Activated CD4-positive, alpha-beta T cell treated with anti-CD3 and anti-CD28 coated beads for 36 hours (primary cell): ENCODE measurements at places on chromosomes 3 and 15. TPM values are rescaled to one million over a fixed set of nuclear protein-coding genes. Genes with fewer than 3 reads are reported as not detected.

STX19 gene
- total RNA-seq: not detected

DNA sequence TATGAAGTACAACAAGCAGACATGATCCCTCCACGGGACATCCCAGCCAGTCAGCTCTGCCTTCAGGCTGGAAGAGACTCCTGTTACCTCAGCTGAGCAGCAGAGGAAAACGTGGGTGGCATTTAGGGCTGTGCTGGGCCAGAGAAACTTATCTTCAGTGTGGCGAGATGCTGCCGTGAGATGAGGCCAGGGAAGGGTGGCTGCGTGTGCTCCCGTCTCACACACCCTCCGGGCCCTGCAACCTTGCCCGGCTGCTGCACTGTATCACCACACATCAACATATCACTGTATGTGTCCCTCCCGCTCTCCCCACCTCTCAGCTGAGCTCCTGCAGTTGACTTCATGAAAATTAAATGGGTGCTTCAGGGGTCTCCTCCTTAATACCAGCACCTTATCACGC lies 23.4 kb downstream of the BMF start:
- no peaks in the 10 kb centered on the region for H3K36me3 ChIP-seq
- H3K4me3 ChIP-seq: no peak overlapping the region
- H3K27me3 ChIP-seq: peaks cover 21% of the 10 kb centered on the region

DNA sequence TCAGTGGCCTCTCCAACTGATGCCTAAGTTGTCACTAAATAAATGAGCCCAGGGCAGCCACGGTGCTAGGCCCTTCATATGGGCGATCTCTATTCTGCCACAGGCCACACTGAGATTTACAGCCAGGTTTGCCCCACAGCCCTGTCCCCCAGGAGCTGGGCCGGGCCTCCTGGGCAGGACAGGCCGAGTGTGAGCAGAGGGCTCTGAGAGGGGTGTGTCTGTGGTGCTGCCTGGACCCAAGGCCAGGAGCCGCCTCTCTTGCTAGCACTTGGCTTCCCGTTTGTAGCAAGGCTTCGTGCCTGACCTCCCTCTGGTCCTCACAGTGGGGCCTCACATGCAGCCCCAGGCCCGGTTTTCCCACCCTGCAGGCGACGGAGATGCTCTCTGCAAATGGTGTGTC lies 67.1 kb upstream of the SEC22A start:
- no peak overlapping the region for H3K4me3 ChIP-seq
- no peaks in the 10 kb centered on the region for H3K4me1 ChIP-seq
- H3K27me3 ChIP-seq: no peaks in the 10 kb centered on the region
- DNase-seq: no peak

TRAIP gene
- total RNA-seq: 28.1 TPM

DNA sequence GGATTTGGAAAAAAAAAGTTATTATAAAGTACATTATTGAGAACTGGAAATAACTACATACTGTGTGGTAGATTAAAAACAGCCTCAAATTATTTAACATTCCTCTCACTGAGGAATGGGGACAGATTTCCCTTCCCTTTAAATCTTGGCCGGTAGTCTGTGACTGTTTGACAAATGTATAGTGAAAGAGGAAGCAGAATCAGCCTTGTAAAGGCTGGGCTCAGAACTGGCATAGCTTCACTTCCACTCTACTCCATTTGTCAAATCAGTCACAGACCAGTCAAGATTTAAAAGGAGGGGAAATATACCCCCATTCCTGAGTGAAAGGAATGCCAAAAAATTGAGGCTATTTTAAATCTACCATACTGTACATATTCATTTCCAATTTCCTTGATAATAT lies 18.2 kb upstream of the B4GALT4 start:
- no peak overlapping the region for H3K27ac ChIP-seq
- no peak overlapping the region for H3K4me3 ChIP-seq
- H3K36me3 ChIP-seq: no peaks in the 10 kb centered on the region
- H3K27me3 ChIP-seq: no peaks in the 10 kb centered on the region
- H3K4me1 ChIP-seq: peaks cover 4% of the 10 kb centered on the region
- no peak for DNase-seq

GRCh38 chr15:68285259-68285980 lies 7.9 kb downstream of the FEM1B start:
- H3K27ac ChIP-seq: peak overlapping the region; percentile 29
- H3K4me1 ChIP-seq: peaks cover 72% of the 10 kb centered on the region
- no peaks in the 10 kb centered on the region for H3K27me3 ChIP-seq
- H3K4me3 ChIP-seq: no peak overlapping the region
- H3K36me3 ChIP-seq: peaks cover 40% of the 10 kb centered on the region

ATP13A5 gene
- not detected for total RNA-seq

ZNF501 gene
- 2.0 TPM for total RNA-seq

GRCh38 chr15:92809880-92810361 lies 90.2 kb upstream of the CHD2 start:
- peaks cover 43% of the 10 kb centered on the region for H3K4me1 ChIP-seq
- H3K27me3 ChIP-seq: no peaks in the 10 kb centered on the region
- peak overlapping the region; percentile 99 for H3K27ac ChIP-seq
- peaks cover 3% of the 10 kb centered on the region for H3K36me3 ChIP-seq
- DNase-seq: peak; percentile 60

- peaks cover 37% of the 10 kb centered on the region for H3K27me3 ChIP-seq
- no peak overlapping the region for H3K27ac ChIP-seq
- H3K36me3 ChIP-seq: no peaks in the 10 kb centered on the region
- no peak for DNase-seq
- peaks cover 3% of the 10 kb centered on the region for H3K4me1 ChIP-seq
Measured at GRCh38 chr15:65066001-65066634, 1.7 kb downstream of the RASL12 start.
